ENCODE measurements at places on chromosomes 5 and 9.

DNA sequence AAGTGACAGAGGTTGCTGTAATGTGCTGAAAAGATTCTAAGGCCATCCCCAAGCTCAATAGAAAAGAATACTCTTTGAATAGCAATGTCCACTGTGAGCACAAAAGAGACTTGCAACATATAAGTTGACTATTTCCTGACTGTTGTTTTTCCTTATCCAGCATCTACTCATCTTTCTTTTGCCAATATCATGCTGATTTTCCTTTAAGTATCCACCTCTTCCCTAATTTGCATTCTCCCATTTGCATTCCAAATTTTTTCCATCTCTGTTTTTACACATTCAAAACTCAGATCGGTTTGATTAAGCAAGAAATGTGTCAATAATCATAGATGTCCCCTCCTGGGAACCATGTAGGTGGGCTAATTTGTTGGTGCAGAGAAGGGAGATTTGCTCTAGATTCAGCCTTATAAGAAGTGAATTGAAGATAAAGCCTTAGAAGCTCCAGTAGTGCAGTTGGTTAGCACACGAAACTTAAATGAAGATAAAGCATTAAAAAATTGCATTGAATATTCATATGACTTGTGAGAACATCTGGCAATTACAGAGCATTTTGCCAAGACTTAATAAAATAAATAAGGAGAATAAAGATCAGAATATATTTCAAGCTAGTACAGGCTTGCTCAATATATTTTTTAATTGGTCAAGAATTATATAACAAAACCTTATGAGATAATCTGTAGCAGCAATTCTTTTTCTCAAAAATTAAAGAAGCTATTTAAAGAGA is 267.6 kb downstream of the TMEM167A start:
- DNase-seq, result no peak

- DNase-seq, result peak; percentile 86
Observed at GRCh38 chr5:159913048-159913447, 3.2 kb upstream of the ADRA1B start.

DNA sequence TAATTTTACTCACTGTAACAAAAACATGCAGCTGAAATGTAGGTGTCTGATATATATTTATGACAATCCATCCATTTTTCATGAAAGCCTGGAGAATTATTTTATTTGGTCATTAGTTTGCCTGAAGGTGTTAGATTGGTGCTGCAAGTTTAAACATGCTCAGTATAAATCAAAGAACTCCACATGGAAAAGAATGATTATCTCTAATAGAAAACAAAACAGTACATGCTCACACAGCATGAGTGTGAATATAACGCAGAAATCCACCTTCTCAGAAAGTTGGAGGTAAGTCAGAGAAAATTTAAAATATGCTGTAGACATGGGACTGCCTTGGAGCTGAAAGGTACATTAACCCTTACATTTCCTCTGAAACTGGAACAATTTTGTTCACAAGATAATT is 165.5 kb upstream of the RGS7BP start:
- DNase-seq, result no peak

- DNase-seq, result no peak
Observed at GRCh38 chr5:39526914-39527477, 102.2 kb upstream of the DAB2 start.

- DNase-seq, result no peak
Observed at GRCh38 chr5:176519810-176520720, 17.1 kb downstream of the RNF44 start.

- no peak for DNase-seq
Observed at GRCh38 chr9:110799396-110799795, 130.8 kb downstream of the MUSK start.

- DNase-seq, result no peak
Observed at GRCh38 chr5:123178683-123179082, 89.6 kb downstream of the PRDM6 start.

DNA sequence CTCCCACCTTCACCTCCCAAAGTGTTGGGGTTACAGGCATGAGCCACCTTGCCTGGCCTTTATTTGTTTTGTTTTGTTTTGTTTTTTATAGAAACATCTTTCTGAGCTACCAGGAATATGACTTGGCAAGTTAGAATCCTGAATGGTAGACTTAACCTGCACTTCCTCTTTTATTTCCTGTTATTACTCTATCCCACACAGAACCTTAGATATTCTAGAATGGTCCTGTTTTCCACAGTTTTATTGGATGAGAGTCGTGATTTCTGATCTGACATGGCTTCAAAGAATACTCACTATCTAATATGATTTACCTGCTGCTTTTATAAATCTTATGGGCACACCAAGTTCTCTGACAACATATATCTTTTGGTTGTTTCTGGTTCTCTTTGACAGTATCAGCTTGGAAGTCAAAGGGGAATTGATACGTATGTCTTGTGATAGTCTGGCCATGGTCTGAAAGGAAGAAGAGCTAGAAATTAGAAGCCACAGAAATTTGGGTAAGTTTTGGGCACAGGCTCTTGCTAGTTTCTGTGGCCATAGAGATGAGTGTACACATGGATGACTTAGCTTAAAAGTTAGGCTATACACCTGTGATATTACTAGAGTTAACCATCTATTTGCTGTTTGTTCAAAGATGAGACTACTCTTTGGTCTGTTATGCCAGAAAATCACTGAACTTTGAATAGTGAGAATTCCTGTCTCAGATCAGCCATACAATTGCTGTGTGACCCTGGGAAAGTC is 4.7 kb upstream of the PANK3 start:
- DNase-seq, result no peak

DNA sequence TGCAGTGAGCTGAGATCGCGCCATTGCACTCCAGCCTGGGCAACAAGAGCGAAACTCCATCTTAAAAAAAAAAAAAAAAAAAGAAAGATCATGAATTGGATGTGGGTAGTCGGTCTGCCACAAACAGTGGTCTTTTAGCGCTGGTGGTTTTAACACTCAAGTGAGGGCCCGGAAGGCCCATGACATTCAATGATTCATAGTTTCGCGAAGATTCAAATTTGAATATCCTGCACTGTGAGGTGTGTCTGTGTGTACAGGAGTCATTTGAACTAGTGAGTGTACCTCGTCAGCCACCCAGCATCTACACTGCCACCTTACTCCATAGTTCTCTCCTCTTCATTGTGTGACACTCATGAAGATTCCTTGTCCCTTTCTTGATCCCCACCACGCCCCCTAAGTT is 41.3 kb downstream of the CFAP77 start:
- DNase-seq, result no peak

- DNase-seq, result no peak
Observed at GRCh38 chr5:44001675-44002380, 387.4 kb downstream of the FGF10 start.

- DNase-seq, result no peak
Observed at GRCh38 chr5:42894057-42894456, 82.4 kb upstream of the SELENOP start.

DNA sequence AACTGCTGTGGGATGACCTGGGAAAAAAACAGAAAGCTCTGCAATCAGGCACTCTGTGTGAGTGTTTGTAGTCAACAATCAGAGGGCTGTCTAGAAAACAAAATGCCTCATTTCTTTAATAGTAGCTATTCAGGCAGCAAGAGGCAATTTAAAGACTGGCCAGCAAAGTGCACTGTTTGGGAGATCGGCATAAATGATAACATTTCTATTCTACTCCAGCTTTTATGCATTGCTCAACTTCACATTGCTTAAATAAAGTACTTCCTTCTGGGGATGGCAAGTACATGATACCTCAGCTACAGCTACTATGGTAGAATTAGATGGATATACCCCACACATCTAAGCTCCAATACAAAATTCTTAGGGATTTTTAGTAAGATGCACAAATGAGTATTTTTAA is 193.1 kb downstream of the DCP2 start:
- no peak for DNase-seq

DNA sequence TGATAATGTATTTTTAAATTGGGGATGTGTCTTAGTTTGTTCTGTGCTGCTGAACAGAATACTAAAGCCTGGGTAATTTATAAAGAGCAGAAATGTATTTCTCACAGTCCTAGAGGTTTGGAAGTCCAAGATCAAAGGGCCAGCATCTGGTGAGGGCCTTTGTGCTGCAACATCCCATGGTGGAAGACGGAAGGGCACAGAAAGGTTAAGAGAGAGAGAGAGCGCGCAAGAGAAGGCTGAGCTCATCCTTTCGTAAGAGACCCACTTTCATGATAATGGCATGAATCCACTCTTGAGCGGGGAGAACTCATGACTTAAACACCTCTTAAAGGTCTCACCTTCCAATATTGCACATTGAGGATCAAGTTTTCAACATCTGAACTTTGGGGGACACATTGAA is 79.1 kb upstream of the GOLM1 start:
- DNase-seq, result no peak

DNA sequence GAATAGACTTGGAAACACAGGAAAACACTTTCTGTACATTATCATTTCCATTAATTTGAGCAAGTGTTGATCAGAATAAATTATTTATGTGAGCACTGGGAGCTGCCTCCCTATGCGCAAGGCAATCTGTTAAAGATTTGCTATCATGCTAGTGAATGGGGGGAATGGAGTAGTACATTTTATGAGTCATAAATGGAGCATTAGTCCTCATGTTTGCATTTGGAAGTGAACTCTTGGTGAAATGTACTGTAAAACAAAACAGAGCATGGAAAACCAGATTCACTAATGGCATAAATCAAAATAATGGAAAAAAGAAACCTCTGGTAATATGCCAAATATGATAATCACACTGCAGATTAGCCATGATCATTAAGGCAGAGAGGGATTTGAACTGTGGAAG is 40.5 kb upstream of the TMC1 start:
- no peak for DNase-seq

DNA sequence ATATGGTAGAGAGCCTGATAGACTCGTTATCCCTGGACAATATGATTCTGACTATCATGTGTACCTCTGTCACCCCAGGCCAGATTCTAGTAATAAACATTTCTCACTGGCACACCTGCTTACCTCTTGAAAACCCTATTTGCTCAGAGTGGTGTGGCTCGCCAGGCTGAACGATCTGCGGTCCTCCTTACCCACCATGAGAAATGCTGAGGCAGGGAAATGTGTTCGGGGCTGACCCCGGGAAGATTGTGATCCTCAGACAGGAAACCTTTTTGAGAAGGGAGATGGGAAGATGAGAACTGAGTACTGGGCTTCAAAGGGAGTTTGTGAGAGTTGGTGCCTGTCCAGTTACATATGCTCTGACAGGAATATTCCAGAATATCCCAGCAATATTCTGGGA is 10.7 kb upstream of the PRXL2C start:
- DNase-seq, result no peak

DNA sequence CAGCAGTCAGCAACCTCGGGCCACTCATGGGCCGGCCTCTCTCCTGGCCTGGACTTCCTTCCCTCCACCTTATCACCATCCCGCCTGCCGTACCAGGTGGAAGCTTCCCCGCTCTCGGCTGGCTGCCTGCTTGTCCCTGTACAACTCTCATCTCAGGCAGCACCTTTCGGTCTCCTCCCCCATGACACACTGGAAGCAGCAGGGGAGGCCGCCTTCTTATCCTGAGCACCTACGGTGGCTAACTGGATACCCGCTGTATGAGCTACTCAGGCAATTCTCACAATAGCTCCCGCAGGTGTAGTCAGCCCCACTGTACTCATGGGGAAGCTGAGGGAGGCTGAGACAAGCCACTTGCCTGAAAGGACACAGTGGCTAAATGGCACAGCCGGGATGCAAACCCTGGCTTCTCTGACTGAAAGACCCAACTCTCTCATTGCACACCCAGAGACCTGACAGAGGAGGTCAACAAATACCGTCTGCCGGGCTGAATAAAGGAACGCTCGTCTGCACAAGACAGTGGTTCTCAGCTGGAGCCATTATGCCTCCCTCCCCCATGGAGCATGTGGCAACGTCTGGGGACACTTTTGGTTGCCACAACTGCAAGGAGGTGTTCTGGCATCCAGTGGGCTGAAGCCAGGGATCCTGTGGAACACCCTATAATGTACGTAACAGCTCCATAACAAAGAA is 9.6 kb downstream of the STK10 start:
- no peak for DNase-seq

DNA sequence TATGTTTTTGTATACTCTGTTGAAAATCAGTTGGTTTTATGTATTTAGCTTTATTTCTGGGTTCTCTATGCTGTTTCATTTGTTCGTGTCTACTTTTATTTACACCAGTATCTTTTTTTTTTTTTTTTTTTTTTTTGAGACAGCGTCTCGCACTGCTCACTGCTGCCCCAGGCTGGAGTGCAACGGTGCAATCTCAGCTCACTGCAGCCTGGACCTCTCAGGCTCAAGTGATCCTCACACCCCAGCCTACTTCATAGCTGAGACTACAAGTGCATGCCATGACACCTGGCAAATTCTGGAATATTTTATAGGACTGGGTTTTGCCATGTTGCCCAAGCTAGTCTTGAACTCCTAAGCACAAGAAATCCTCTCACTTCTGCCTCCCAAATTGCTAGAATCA is 869.4 kb upstream of the CDH6 start:
- no peak for DNase-seq

- no peak for DNase-seq
Observed at GRCh38 chr5:148465381-148466235, 81.8 kb downstream of the FBXO38 start.

DNA sequence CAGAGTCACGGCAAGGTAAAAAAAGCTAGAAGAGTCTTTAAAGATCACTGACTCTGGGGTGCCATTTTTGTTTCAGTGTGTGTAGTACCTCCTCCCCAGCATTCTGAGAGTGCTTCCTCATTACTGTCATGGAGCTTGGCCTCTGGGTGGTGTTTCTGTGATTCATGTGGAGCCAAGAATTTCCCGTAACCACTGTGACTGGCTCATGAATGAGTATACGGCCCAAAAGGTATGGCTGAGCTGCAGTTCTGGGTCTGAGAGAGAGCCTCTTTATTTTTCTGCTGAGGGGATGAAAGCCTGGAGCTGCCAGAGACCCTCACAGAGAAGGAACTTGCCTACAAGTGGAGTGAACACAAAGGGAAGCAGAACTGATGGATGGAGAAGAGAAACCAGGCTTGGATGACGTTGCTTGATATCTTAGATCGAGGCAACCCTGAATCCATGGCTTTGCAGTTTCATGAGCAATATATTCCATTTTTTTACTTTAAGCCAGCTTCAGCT is 85.6 kb downstream of the PTTG1 start:
- no peak for DNase-seq

GRCh38 chr9:37408933-37409710 is 13.4 kb upstream of the GRHPR start:
- no peak for DNase-seq
